Amniotic epithelial cell (primary cell): ENCODE measurements at places on chromosomes 1 and 21.
A peak's percentile ranks its signal among the peaks of the same experiment; 100 is the strongest.

GRCh38 chr1:61976566-61976965 lies 218.1 kb upstream of the L1TD1 start:
- DNase-seq = no peak

DNA sequence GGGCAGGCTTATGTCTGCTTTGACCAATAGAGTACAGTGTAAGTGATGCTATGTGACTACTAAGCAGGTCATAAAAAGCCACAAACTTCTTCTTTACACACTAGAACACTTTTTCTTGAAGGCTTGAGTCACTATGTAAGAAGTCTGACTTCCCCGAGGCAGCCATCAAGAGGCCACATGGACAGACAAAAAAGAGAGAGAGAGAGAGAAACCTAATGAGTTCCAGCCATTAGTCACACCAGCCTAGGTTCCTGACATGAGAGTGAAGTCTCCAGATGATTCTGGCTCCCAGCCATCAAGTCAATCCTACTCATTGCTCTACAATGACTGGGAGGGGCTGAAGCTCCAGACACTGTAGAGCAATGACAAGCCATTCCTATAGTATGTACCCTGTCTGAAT lies 101.4 kb downstream of the LHX9 start:
- DNase-seq = peak; percentile 39

GRCh38 chr1:29709704-29710280 lies 473.5 kb downstream of the PTPRU start:
- DNase-seq = peak; percentile 28

DNA sequence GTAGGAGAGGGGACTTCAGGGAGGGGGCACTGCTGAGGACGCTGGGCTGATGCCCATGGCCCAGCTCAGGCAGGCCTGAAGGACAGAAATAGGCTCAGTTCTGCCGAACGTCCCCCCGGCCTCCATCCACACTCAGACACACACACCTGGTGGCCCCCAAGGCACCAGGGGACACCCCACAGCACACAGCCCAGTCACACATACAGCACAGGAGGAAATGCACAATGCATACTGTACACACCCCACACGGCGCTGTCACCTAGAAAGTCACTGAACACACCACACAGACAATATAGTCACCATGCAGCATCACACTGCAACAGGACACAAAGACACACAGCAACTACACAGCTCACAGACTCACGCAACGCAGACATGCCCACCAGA lies 562 bp downstream of the SYTL1 start:
- DNase-seq = no peak

GRCh38 chr1:59569198-59569597 lies 245.6 kb upstream of the HOOK1 start:
- DNase-seq = peak; percentile 77

DNA sequence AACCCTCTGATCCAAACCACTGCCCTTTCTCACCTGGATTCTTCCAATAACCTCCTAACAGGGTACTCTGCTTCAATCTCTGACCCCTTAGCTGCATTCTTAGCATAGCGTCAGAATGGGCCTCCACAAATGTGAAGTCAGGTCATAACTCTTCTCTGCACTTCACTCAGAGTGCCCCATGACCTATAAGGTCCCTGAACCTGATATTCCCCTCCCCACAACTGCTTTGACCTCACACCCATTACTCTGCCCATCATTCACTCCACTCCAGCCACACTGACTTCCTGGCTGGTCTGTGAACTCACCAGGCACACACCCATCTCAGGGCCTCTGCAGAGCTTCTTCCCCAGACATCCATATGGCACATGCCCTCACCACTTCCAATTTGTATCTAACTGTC lies 141.9 kb downstream of the ZNF281 start:
- DNase-seq = no peak

DNA sequence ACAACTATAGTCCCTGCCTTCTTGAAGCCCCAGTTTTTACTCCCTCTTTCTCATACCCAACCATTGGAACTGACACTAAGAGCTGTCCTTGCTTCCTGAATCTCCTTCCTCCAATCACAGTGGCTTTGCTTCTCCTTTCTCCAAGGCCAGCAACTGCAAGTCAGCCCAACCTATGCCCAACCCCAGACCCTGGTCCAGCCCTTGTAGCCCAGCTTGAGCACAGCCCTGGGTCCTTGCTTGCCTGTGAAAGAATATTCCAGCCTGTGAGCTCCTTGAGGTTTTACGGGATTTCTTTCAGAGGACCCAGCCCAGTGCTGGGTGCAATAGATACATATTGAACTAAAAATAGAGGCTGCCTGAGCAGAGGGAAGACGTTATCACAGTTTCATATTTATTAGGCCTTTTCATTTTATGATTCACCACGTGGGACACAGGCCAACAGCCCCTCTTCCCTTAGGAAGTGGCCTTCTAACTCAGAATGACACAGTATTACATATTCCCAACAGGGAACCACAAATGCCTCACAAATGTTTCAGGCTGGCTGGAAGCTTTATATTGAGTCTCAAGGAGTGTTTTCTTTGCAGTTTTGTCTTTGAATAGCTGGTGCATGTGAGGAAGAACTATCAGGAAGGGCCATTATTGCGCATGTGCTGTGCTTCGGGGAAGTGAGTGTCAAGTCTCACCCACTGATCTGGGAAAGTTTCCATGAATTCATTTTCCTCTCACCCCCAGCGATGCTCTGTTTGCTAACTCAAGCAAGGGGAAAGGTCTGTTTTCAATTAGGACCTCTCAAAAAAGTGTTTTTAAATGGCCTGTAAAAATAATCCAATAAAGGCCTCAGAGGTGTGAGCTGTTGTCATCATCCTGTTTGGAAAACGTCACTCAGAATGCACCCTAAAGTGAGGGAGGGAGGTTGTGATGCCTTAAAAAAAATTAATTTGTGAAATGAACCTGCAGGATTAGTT lies 92.3 kb upstream of the NFIA start:
- DNase-seq = peak; percentile 43

DNA sequence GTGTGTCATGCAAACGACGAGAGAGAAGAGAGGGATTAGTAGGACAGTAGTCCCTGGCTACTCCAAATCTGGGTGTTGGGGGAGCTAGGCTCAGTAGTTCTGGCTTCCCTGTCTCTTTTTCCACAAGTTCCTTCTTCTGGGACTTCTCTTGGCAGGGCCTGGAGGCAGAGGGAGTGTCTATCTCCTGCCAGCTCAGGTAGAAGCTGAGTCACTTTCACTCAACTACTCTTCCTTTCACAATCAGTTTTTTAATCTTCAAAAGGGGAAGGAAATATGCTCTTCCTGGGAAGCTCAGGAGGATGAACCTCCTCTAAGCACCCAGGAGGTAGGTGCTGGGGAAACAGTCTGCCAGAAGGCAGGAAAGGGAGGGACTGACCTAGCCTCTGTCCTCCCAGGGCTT lies 35.2 kb upstream of the MAGOH start:
- DNase-seq = no peak

- DNase-seq = no peak
These were observed 47.4 kb downstream of the CAMTA1 start for GRCh38 chr1:6832531-6833188.

DNA sequence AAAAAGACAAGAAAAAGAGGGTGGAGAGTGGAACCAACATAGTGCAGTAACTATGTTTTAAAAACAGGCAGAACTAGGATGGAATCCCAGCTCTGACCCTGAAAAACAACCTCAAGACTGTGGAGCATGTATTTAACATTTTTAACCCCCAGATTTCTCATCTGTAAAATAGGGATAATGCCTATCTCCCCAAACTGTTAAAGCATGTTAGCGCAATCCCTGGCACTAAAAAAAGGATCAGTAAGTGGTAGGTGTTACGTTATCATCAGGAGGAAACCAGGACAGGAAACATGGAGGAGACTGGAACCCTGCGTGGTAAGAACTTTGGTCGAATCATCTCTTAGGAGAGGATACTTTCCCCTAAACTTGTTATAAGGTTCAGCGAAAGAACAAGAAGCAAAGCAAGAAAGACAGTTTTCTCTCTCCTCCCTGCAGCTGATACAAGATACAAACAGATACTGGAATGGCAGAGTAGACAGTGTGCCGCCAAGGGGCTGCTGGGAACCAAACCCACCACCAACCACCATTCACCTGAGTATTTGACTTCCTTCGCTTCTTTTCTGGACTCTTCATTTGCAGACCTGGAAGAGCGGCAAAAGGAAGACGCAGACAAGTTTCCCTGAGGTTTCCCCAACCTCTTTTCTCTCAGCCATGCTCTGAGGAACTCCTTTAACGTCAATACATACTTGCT lies 991 bp downstream of the PYGO2 start:
- DNase-seq = peak; percentile 14

GRCh38 chr1:81974222-81974841 lies 173.6 kb downstream of the ADGRL2 start:
- no peak for DNase-seq

- no peak for DNase-seq
These were observed 40.4 kb downstream of the TENT5C start for GRCh38 chr1:117646007-117646811.

DNA sequence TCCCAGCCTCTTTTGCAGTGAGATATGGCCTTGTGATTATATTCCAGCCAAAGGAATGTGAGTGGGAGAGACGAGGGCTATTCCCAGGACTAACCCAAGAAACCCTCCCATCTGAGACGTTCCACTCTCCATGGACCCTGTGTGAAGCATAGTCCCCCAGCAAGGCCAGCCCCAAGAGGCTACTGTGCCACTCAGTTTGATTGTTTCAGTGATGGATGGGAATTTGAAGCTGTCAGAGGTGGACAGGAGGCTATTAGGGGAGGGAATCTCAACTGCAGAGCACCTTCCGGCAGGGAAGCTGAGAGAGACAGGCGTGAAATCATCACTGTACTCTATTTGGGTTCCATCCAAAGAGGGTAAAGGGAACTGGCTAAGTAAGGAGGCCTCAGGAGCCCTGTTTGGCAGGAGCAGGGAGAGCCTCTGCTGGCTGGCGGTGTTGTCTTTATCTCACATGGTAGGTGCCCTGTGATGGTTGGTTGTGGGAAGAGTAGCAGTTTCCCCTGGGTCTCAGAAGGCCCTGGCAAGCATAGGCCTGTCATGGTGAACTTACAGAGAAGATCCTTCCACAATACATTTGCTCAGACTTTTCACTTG lies 3.4 kb upstream of the TEX35 start:
- peak; percentile 80 for DNase-seq

DNA sequence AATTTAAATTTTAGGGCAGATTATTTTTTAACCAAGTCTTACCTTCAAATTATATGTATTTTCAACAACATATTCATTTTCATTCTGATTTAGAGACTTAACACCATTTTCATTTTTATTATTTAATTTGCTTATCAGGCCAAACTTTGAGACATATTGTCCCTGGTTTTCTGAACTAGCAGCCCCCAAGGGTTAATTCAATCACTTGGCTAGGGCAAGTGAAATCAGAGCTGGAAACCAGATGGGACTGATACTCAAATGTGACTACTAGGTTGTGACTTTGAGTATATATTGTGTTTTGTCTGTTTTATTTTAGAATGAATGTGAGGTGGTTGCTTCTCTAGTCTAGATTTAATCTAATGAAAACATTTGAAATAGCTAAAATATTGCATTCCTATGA lies 198.9 kb upstream of the PTGFR start:
- DNase-seq = no peak

DNA sequence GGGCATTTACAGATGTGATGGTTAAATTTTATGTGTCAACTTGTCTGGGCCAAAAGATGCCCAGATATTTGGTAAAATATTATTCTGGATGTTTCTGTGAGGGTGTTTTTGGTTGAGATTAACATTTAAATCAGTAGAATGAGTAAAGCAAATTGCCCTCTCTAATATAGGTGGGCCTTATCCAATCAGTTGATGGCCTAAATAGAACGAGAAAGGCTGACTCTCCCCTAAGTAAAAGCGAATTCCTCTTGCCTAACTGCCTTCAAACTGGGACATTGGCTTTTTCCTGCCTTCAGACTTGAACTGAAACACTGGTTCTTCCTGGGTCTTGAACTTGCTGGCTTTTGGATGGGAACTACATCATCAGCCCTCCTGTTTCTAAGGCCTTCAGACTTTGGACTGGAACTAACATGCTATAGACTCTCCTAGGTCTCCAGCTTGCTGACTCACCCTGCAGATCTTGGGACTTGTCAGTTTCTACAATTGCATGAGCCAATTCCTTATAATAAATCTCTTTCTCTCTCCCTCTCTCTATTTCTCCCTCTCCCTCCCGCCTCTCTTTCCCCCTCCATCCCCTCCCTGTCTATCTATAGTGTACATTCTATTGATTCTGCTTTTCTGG lies 10.2 kb upstream of the NAV1 start:
- DNase-seq = peak; percentile 69

- DNase-seq = no peak
These were observed 11.2 kb upstream of the MYOG start for GRCh38 chr1:203097001-203097400.

- peak; percentile 70 for DNase-seq
These were observed 54.5 kb upstream of the NADK start for GRCh38 chr1:1832820-1833219.

- no peak for DNase-seq
These were observed 44.9 kb upstream of the EFHD2 start for GRCh38 chr1:15364740-15365139.

DNA sequence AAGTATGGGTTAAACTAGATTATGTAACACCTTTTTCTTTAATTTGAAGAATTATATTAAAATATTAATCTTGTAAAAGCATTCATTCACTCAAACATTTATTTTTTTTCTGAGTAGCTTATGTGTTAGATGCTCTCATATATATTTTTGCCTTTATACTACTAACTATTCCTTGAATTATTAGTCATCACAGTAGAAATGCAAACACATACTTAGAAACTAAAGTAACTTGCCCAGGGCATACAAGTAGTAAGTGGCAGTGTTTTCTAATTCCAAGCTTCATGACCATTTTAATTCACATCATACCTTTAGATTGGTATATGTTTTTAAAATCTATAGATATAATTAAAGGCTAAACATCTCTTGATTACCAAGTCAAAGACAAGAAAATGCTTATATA lies 1271.0 kb downstream of the BRINP3 start:
- DNase-seq = peak; percentile 3

- DNase-seq = no peak
These were observed 18.2 kb downstream of the S100A10 start for GRCh38 chr1:151975311-151976014.

- peak; percentile 77 for DNase-seq
These were observed 33.9 kb upstream of the ASPM start for GRCh38 chr1:197180252-197180878.

GRCh38 chr1:224852901-224853568 lies 76.4 kb upstream of the DNAH14 start:
- DNase-seq = peak; percentile 70

- no peak for DNase-seq
These were observed 50.5 kb downstream of the SIPA1L2 start for GRCh38 chr1:232579466-232579865.

- no peak for DNase-seq
These were observed 1.4 kb downstream of the FOXD2 start for GRCh38 chr1:47439017-47439818.

- DNase-seq = peak; percentile 78
These were observed 93.9 kb downstream of the CDC7 start for GRCh38 chr1:91594383-91595055.

- DNase-seq = no peak
These were observed 14.7 kb upstream of the IRF2BP2 start for GRCh38 chr1:234624724-234625117.
